ENCODE measurements at places on chromosomes 12 and 14.

GRCh38 chr12:3751151-3752095 is 1.5 kb downstream of the CRACR2A start:
- peak; percentile 29 for DNase-seq

GRCh38 chr12:4164559-4165558 is 108.7 kb upstream of the CCND2 start:
- peak; percentile 71 for DNase-seq

DNA sequence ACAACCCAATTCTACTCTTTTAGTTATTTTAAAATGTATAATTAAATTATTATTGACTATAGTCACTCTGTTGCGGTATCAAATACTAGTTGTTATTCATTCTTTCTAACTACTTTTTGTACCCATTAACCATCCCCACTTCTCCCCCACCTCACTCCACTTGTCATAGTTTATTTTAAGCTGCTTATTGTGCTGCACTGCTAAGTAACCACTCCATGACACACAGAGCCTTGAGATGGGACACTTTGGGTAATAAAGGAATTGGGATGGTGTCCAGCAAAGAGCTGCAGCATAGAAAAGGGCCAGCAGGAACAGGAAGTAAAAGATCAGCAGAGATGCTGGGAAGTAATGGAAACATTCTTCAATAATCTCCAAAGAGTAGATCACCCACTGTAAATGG is 123.0 kb downstream of the RPS29 start:
- DNase-seq, result no peak

DNA sequence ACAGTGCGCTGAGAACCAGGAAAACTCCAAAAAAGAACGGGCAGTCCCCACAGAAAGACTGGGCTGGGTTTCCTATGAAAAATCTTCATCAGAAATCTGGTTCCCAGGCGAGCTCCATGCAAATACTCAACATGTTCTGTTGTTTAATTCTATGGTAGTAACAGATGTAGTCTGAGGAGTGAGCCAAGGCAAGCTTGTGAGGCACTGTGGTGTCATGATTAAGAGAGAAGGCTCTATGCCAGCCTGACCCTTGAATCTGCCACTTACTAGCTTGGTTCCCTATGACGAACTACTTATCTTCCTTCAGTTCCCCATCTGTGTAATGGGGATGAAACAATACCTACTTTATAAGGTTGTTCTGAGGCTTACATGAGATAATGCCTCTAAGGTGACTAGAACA is 10.7 kb downstream of the POMT2 start:
- DNase-seq, result no peak

DNA sequence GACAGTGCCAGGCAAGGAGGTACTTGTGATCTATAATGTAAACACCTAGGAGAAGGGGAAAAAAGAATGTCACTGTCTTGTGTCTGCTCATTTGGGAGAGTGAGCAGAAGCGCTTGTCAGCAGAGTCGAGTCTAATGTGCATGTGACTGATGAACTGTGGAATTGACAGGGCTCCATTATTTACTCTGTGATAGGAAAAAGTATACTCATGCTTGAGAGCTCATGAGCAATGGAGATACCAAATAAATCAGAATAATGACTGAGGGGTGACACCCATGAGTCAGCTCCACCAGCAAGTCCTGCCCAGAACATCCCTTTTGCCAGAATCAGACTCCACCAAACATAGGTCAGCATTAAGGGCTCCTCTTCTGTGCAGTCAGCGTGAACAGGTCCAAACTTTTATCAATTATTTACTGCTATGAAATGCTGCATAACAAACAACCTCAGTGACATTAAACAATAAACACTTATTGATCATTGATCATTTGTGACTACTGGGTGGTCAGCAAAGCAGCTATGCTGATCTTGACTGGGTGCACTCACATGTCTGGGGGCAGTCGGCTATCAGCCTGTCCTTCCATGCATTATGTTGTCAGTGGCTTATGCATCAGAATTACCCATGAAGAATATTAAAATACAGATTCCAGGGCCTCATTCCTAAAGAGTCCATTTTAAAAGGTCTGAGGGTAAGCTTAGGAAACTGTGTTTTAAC is 29.2 kb upstream of the WSCD2 start:
- DNase-seq, result no peak

DNA sequence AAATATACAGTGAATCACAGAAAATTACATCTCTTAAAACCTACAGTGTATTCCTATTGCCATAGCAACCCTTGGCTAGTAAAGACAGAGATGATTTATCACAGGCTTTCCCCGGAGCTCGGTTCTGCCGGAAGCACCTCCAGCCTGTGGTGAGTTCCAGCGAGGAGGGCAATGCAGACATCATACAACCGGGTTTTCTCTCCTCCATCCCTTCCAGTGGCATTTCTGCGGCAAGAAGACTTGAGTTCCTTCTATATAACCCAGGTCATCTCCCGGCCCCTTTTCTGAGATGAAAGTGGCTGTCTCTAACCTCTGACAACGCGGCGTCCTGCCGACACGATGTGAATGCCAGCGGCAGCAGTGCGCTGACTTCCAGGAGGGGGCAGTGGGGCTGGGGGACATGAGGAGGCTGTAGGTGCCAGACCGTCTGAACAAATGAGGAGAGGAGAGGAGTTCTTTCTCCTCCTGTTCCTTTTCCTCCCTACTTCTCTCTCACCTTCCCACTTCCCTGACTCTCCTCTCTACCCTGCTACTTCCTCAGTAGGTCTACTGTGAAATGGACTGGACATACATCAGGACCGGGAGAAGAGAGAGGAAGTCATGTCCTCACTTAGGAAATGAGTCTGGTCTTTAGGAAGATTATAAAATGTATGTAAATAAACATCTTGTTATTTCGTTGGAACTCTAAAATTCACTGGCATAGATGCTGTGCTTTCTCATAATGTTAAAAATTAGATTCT is 68.6 kb upstream of the MAX start:
- DNase-seq, result peak; percentile 53

DNA sequence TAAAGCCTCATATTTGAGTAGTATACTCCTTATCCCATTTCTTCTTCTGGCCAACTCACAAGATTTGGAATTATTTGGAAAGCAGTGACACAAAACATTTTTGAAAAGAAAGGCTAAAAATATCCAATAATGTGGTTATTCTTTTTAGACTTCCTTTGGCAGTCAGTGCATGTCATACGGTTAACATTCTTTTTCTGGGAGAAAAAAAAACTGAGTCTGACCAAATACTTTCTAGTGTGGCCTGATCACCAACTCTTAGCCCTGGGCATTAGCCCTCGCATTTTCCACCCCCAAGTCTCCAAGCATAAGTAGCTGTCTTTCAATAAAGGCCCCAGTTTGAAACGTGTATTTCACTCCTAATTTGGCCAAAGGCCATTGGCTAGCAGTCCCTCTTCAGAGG is 5.9 kb downstream of the RASSF3 start:
- DNase-seq, result no peak

- DNase-seq, result no peak
Observed at GRCh38 chr12:101021911-101022388, 188.1 kb downstream of the SLC5A8 start.

GRCh38 chr12:52684431-52684830 is 4.2 kb upstream of the KRT1 start:
- DNase-seq, result no peak

DNA sequence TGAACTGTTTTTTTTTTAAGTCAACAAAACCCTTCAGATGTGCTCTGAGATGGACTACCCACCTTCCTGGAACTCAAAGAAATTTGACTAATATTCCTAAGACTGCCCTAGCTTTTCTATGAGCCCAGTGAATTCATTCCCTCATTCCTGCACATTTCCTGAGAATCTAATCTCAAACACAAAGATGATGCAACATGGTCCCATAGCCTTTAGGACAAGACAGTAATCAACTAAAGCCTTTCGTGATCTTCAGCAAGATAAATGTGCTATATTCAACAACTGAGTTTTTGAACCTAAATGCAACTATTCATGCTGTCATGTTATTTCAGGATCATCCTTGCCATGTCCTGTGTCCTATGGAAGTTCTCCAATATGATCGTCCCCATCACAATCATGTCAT is 5.0 kb downstream of the SETD3 start:
- DNase-seq, result no peak

GRCh38 chr12:32110942-32111341 is 4.3 kb downstream of the BICD1 start:
- DNase-seq, result no peak

- peak; percentile 47 for DNase-seq
Observed at GRCh38 chr12:57627501-57628279, 5.3 kb downstream of the B4GALNT1 start.

DNA sequence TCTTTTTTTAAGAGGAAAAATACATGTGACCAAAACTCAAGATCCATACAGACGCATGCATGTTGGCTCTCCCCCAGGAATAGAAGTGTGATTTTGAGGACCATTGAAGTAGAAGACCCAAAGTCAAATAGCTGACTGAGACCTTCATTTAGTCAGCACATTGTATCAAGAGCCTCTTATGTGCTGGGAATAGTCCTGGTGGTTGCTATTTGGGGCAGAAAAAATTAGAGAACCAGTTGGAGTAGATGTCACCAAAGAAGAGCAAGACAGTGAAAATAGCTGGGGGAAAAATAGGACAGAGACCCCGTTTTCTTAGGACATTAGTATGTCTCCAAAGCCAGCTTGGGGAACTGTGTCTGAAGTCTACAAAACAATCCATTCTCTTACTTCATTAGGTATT is 93.6 kb downstream of the PELI2 start:
- no peak for DNase-seq

GRCh38 chr14:99575043-99576023 is 28.7 kb downstream of the CCDC85C start:
- DNase-seq, result no peak

DNA sequence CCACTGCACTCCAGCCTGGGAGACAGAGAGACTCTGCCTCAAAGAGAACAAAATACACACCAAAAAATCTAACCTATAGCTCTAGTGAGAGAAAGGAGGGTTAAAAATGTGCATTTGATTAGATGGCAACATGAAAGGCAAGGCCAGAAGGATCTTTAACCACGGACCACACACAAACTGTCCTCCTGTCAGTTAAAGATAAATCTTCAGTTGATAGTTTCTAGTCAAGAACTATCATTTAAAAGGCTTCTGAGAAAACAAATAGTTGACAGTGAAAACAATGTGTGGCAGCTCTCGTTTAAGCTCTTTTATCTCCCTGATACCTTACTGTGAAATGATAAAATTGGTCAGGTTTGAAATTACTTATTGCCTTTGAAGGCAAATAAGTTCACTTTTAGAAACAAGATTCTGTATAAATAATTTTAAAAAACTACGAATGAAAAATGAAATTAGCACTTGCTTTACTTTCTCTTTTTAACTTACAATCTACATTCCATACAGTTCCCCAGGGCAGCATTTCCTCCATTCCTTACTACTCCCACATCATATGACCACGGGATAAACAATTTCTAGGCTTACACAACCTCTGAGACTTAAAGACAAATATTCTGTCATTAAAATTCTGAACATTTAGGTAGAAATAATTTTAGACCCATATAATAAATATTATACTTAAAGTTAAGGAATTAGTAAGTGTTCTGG is 71.4 kb upstream of the GNPNAT1 start:
- DNase-seq, result no peak

DNA sequence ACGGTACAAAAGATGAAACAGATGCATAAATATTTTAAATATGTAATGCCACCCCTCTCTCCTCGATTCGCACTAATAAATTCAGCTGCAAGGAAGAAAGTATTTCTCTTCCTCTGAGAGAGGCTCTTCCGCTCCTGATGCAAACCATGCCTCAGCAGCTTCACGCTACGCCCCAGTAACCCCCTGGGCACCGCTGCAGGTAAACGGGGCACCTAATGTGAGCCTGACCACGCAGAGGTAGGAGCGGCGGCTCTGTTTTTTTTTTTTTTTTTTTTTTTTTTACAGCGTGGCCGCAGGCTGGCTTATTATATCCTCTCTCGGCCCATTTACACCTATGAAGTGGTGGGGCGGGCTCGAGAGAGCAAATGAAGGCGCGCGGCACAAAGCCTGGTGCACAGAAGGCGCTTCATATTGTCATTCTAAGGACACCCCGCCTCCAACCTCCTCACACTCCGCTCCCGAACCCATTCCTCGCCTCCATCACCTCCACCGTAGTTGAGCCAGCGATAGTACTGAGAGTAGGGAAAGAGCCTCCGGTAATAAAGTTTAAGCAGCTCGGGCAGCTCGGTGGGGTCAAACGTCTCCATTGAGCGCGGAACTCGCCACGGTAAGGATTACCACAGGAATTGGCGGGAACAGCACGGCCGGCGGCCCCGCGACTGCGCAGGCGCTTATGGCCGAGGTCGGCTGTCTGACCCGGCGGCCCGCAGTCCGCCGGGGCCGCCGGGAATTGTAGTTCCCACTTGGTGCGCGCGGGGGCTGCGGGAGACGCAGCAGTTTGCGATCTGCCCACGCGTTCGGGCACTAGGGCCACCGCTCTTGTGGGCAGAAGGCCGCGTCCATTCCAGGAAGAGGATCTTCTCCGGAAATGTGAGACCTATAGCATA is at the start of gene PRIM1:
Gene PRIM1 (minus strand): TSS at position 612 of the 887 bp plus-strand sequence. CDS start 25 bp downstream, at position 587.
- peak; percentile 87 for DNase-seq

GRCh38 chr14:74456684-74457564 is 30.9 kb upstream of the SYNDIG1L start:
- DNase-seq, result no peak

- no peak for DNase-seq
Observed at GRCh38 chr12:124684971-124685688, 117.7 kb upstream of the NCOR2 start.

- no peak for DNase-seq
Observed at GRCh38 chr12:126312457-126312856, 1247.2 kb downstream of the AACS start.

DNA sequence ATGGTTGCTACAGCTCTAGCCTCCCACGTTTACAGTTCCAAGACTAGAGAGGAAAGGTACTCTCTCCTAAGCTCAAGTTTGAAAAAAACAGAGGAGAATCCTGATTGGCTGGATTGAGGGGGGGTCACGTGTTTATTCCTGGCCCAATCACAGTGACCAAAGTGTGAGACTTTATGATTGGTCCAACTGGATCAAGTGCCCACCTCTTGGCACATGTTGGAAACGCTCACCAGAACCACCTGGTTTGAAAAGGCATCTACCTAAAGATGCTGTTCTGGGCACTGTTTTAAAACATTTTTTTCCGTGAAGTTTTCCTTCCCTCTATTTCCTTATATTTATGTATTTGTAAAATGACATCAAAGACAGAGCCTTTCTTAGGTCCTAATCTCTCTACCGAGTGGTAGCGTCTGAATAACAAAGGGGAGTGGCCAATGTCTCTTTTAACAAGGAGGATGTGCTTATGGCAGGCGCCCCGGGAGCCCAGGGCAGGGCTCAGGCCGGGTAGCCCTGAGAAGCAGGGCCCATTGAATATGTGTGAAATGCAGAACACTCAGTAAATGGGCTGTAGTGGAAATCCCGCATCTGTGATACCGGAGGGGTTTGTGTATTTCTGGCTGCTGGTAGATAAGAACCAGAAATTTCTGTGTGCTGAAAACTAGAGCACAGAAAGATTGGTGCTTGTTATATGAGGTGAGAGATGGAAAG is 146.2 kb downstream of the ATP23 start:
- DNase-seq, result no peak

Data from stimulated activated CD4-positive, alpha-beta T cell treated with anti-CD3 and anti-CD28 coated beads, Interleukin-2, amount 100 ng/mL, for 24 hours (primary cell).